ENCODE measurements at places on chromosomes 3 and 15.

DNA sequence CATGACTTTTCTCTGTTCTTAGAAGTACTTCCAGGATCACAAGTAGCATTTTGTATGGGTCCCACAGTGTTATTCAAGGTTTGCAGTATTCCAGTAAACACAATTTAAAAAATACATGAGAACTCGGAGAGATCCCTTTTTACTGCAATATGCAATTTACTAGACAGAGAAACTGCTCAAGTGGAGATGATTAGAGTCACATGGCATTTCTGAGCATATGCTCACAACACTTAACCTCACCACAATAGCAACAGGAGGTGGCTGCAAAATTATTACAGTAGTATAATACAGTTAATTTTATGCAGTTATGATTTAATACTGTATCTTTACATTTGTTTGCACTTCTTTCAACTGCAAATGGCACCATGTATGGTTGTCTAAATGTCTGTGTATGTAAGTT lies 87.5 kb downstream of the PIK3CB start:
- DNase-seq: no peak

DNA sequence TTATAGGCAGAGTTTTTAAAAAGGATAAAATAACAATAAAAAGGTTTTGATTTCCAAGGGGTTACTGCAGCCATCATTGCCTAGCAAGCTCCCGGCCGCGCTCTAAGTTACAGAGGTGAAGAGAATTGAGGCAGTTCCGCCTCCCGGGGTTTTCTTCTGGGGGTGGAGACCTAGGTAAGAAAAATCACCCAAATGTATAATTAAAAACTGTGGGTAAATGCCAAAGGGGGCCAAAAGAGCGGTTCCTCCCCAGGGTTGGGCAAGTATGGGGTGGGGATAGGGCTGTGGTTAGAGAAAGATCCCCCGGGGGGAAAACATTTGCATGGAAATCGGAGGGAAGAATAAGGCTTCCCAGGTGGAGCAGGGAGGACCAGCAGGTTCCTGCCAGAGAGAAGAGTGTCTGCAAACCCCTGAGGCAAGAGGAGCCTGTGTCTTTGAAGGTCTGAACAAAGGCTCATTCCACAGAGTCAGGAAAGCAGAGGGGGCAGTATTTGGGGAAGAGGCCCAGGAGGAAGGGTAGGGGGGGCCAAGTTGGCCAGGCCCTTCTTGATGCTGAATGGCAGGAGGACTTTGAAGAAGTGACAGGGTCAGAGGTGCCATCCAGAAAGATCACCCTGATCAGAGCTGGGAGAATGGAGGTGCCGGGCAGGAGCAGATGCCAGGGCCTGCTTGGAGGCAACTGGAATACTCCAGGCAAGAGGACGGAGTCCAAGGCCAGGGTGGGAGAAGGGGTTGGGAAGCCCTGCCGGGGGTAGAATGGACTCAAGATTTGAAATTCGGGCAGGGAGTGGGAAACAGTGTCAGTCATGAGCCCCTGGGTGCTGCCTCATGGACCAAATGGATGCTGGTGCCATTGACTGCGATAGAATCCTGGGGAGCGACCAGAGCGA lies 152.9 kb upstream of the RGMA start:
- no peak for DNase-seq

- DNase-seq: no peak
These were observed 135.3 kb downstream of the LRTM1 start for GRCh38 chr3:54792584-54792983.

DNA sequence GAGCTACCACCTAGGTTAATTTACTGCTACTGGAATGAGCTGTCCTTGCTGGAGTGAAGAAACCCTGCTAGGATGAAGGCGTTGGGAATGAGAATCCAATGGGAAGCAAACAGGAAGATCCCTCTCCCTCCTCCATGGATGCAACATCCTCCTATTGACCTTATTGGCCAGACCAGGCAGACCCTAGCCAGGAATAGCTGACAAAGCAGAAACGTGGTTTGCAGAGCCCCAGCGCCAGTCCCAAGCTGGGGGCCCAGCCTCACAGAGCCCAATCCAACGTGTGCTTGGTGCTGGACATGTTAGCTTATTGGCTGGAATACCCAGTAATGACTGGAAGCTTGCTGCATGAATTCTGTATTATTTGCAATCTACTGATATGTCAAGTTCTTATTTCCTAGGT lies 273.1 kb downstream of the LRTM1 start:
- no peak for DNase-seq

GRCh38 chr15:69693059-69693458 lies 240.4 kb downstream of the RPLP1 start:
- DNase-seq: no peak

DNA sequence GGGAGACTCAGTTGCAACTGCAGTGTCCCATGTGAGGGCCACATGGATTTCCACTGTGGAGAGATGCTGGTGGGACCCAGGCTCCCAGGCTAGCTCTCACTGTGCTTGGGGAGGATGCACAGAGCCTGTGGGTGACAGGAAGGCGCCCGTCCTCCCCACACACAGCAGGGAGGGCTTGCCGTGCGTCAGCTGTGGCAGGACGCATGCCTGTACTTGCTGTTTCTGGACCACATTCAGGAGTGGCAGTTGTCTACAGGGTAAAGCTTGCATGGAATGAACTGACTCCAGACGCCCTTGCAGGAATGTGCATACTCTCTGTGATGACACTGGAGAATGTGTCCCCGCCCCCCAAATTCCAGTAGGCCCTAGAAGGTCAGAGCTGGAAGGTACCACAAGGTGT lies 63.8 kb upstream of the SNRPA1 start:
- no peak for DNase-seq

Data from mucosa of descending colon (tissue), 3 donors.